ENCODE measurements at places on chromosomes 5 and 9.

DNA sequence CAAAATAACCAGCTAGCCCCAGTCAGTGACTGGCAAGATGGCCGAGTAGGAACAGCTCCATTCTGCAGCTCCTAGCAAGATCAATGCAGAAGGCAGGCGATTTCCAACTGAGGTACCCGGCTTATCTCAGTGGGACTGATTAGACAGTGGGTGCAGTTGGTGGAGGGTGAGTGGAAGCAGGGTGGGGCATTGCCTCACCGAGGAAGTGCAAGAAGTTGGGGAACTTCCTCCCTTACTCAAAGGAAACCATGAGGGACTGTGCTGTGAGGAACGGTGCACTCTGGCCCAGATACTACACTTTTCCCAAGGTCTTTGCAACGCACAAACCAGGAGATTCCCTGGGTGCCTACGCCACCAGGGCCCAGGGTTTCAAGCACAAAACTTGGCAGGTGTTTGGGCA lies 9.6 kb upstream of the BTNL8 start:
- no peak for DNase-seq

DNA sequence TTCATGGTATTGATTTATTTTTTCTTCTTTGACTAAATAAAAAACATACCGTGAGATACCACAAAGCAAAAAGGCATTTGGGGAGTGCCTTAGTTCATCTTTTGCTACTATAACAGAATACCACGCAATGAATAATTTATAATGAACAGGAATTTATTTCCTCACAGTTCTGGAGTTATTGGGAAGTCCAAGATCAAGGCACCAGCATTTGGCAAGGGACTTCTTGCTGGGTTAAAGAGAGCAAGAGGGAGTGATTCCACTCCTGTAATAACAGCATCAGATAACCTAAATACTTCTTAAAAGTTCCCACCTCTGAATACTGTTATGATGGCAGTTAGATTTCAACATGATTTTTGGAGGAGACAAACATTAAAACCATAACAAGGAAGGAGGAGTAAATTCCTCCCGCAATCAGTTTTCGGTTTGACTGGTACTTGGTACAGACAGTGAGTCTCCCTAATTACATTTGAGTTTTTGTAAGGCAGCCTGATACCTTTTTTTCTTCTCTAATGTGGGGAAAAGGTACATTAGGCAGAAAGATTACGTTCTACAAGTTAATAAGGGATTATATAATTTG lies 8.8 kb upstream of the OMD start:
- no peak for DNase-seq

DNA sequence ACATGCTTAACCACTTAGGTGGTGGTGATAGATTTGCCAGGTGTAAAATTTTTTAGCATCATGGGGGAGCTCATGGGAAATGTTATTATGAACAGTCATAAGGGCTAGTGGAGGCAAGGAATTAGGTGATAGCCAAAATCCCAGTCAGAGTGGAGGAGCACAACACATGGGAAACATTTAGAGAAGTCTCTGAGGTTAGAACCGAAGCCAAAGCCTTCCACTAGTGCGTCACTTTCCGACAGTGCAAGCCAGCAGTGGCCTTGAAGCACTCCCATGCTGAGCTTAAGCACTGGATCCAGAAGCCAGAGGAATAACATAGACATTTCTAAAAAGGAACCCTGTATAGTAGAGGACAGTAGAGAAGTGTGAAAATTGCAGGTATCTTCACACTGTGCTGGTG lies 101.5 kb upstream of the SNX2 start:
- no peak for DNase-seq

DNA sequence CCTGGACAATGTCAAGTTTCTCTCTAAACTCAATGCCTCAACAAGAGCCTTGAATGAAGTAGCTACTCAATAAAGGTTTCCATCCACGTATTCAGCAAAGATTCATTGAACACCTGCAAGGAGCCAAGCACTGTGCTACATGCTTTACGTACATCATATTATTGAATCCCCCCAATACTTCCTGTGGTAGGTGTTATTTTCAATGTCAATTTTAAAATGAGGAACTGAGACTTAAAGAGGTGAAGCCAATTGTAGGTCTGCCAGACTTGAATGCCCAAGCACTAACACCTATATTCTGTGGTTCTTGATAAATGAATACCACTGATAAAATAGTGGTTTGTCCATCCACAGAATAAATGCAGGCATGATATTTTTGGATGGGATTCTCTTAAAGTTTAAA lies 162.3 kb downstream of the DRD1 start:
- DNase-seq = no peak

DNA sequence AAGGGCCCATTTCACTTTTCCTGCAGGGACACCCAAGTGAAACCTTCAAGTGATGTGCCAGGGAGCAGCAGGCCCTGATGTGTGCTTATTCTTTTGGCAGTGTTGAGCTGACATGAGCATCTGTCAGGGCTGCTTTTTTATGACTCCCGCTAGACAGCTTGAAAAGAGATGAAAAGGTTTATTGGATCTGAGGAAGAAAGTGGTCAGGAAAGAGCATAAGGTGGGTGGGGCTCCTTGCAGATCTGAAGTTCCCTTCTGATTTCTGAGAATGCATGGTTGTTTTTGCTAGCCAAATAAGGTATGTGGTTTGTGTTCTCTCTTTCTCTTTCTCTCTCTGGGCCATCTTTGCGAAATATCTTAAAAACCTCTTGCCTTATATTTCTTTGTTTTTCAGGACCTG lies 316.1 kb downstream of the DMRT2 start:
- no peak for DNase-seq

GRCh38 chr9:99824378-99825171 lies 2.9 kb downstream of the NR4A3 start:
- DNase-seq = peak; percentile 85

DNA sequence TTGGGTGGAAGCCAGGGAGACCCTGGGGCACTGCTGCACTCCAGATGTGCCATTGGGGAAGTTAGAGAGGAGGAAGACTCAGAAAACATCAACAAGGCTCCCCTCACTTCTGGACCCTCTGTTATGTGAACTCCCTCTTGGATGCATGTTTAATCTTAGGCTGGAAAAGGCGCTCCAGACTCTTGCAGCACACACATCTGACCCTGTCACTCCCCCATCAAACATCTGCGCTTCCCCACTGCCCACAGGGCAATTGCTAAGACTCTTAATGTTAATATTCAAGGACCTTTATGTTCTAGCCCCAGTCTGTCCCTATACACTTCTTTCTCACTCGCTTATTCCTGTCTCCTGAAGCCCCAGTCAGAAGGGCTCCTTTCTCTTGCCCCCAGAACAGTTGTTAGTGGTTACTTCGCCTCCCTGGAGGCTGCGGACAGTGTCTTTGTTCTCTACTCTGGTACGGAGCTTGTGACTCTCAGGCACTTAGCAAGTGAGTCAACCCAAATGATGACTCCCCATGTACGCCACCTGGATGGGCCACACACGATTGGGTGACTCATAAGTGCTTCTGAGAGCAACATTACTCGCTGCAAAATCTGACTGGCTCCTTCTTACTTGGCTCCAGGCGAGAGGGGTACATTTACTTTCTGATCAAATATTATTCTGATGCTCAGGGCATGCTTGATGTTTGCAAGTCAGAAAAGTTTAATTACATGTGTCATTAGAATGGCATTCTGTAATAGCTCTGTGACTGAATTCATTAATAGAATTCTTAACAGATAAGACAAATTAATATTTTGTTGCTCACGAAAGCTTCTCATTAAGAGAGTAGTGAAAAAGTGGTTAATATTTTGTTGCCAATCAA lies 193.6 kb downstream of the HSPA4 start:
- peak; percentile 63 for DNase-seq

DNA sequence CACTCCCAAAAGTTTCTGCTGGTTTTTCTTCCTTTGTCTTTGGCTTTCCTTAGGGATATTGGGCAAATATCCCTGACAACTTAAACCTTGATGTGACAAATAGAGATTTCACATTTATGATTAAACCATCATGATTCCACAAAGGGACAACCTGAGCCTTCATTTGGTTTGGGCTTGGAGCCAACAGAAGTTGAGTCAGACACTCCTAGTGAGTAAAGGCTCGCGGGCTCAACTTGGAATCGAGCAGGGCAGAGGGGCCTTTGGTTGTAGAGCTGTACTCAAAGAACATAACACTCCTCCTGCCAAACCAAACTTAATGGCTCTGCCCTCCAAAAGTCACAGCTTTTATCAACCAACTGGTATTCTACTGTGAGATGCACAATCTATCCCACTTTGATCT lies 290.2 kb upstream of the MAP3K1 start:
- no peak for DNase-seq

- DNase-seq = no peak
These were observed 76.7 kb downstream of the PLCXD3 start for GRCh38 chr5:41433552-41434181.

- no peak for DNase-seq
These were observed 40.8 kb upstream of the SMU1 start for GRCh38 chr9:33117306-33117705.

GRCh38 chr9:114370968-114371320 lies 16.8 kb downstream of the AKNA start:
- no peak for DNase-seq

DNA sequence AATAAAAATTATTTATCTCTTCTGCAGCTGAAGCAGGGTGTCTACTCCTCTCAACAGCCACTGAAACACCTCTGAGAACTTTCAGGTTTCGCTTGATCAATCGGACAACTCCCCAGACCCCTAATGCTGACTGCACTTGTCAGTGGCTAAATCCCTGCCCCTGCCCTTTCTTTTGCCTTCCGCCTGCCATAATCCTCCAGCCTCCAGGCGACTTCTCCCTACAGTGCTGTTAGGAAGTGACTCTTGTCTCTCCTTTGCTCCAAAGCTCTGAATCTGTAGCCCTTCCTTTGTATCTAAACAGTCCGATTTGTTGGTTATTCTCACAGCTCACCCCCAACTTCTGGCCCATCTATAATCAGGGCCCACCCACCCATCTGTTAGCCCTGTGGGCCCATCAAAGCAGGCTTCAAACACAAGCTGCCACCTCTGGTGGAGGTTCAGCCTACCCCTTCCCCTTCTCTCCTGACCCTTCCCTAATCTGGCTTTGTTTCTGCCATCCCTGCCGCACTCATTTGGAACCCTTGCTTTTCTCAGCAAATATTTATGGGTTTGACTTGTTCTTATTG lies 53.7 kb upstream of the IFNK start:
- DNase-seq = no peak

DNA sequence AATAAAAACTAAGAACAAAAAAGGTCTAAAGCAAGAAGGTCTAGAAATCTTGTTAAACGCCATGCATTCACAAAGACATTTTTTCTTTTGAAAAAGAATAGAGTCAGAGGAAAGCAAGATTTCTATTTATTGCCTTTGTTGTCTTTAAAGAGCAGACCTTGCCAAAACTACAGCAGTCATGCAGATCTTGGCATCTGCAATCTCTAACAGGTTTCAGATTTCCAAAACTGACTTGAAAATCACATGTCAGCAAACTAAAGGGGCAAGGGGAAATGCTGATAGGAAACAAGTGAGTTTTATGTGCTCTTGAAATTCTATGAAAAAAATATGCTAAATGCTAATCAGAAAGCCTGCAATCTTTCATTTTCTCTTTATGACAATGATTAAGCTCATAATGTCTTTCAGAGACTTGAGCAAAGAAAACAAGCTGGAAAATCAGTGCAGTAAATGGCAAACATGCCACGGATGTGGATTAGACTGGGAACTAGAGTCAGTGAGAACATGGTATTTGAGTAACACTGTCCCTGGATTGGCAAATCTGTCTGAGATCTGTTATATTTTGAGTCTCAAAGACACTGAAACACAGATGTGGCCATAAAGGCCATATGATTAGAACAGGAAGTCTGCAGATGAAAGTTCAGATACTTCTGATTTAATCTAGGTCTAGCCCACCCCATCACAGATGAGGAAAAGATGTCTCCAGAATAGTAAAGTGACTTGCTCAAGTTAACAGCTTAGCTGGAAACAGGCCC lies 361.4 kb upstream of the RPS23 start:
- DNase-seq = no peak

DNA sequence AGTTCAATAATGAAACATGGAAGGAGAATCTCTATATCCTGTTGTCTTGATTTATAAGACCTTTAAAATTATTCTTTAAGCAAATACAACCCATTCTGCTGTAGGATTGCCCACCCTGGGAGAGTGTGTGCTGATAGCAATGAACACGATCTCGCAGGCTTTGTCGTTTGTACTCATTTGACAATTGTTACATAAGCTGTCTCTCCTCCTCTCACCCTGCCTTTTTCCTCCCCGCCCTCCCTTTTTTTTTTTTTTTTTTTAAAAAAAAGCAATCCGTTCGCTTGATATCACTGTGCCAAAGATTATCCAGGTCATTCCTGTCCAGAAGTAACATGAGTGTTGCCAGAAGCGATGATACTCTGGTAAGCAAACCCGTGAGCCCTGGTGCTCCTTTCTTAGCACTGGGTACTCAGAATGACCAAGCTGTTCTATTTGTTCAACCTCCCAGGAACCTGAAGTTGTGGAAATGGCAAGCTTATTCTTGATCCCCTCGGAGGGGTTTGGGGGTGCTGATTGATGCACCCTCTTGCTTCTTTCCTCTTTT lies 82.7 kb upstream of the CTSL start:
- DNase-seq = no peak

- peak; percentile 60 for DNase-seq
These were observed 57.9 kb upstream of the IER5L start for GRCh38 chr9:129235931-129236331.

GRCh38 chr5:6465831-6466790 lies 17.5 kb downstream of the UBE2QL1 start:
- DNase-seq = no peak

GRCh38 chr9:13352451-13352979 lies 73.0 kb upstream of the MPDZ start:
- no peak for DNase-seq

- no peak for DNase-seq
These were observed 34.5 kb downstream of the NIPSNAP3B start for GRCh38 chr9:104798209-104798995.

- DNase-seq = no peak
These were observed 31.6 kb downstream of the LMNB1 start for GRCh38 chr5:126808521-126808988.

GRCh38 chr9:81976351-81976750 lies 12.2 kb upstream of the SPATA31D1 start:
- no peak for DNase-seq

GRCh38 chr9:7671847-7672246 lies 127.7 kb downstream of the DMAC1 start:
- no peak for DNase-seq

GRCh38 chr9:7601739-7602138 lies 197.8 kb downstream of the DMAC1 start:
- DNase-seq = no peak

GRCh38 chr9:13598738-13599137 lies 319.2 kb upstream of the MPDZ start:
- DNase-seq = no peak

GRCh38 chr9:38724754-38725153 lies 4.8 kb upstream of the FAM240B start:
- no peak for DNase-seq

DNA sequence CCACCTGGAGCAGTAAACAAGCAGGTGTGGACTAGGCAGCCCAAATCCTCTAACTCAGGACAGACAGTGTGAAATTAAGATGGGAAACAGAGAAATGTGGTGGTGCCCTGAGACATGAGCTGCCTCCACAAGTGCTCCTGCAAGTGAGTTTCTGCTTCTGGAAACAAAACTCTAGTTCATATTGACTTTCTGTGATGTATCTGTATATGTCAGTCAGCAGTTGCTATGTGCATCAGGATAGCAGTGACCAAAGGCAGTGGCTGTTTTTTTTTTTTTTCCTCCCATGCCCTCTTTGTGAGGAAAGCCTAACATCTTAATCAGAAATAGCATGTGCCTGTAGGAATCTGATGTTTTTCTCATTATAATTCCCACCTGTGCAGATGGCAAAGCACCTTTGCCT lies 318.4 kb upstream of the SEMA6A start:
- DNase-seq = no peak

- DNase-seq = no peak
These were observed at the start of gene ALDH1A1 for GRCh38 chr9:72952914-72953313. Gene ALDH1A1 (minus strand): TSS chr9:72953053. CDS start chr9:72953000, 53 bp downstream.

GRCh38 chr5:123505633-123506032 lies 6.3 kb upstream of the CSNK1G3 start:
- DNase-seq = no peak
